ENCODE measurements at places on chromosomes 7 and 10. TPM values are rescaled to one million over a fixed set of nuclear protein-coding genes. Genes with fewer than 3 reads are reported as not detected.

DNA sequence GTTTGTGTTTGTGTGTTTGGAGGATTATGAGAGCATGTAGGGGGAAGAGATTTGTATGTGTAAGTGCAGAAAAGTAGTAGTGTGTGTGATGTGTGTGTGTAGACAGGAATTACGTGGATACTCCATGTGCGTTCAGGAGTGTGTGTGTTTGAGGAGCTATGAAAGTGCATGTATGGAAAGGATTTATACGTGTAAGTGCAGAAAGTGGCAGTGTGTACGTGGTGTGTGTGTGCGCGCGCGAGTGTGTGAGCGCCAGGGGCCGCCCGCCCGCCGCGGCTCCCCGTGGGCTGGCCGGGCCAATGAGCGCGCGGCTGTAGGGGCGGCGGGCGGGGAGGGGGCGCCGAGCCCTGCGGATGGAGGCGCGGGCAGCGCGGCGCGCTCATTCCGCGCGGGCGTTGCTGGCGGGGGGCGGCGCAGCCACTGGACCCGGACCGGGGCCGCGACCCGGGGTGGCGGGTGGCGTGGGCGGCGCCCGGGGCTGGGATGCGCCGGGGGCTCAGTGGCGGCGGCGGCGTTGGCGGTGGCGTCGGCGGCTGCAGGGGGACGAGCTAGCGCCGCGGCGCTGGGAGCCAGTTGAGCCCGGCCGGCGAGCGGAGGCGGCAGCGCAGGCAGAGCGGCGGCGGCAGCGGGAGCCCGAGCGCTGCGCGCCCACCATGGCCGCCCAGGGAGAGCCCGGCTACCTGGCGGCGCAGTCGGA, at the start of gene BICC1:
BICC1 (plus strand) TSS at position 382 of the 697 bp plus-strand sequence; CDS start at position 654, 272 bp downstream.
- H3K36me3 ChIP-seq, result no peaks in the 10 kb centered on the region
- peaks cover 11% of the 10 kb centered on the region for H3K4me1 ChIP-seq
- DNase-seq, result peak; percentile 20
- H3K27me3 ChIP-seq, result no peaks in the 10 kb centered on the region
- H3K27ac ChIP-seq, result peak within 1 kb of the TSS; percentile 73
- peak within 1 kb of the TSS; percentile 54 for H3K4me3 ChIP-seq

DNA sequence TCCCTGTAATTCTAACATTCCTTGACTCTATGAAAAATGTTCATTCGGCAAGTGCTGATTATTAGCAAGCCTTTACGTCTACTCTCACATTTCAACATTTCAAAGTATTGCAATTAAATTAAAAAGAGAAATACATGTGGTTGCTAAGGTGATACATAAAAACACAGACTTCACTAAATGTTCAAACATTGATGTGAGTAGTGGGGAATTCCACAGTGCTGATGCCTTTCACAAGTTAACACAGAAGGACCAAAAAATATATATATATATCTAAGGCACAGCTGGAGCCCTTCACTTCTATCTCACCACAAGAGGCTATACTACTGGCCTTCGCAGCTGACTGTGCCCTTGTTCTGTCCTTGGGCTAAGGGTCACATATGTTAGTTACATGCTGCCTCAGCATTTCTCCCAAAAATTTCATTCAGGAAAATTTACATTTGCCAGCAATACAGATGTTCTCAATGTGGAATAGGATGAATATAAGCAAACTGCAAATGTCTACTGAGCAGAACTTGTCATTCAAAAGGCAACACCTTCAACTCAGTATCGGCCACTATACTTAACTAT, 13.9 kb downstream of the CTTNBP2 start:
- no peaks in the 10 kb centered on the region for H3K4me1 ChIP-seq
- H3K27ac ChIP-seq, result no peak overlapping the region
- H3K36me3 ChIP-seq, result no peaks in the 10 kb centered on the region

DNA sequence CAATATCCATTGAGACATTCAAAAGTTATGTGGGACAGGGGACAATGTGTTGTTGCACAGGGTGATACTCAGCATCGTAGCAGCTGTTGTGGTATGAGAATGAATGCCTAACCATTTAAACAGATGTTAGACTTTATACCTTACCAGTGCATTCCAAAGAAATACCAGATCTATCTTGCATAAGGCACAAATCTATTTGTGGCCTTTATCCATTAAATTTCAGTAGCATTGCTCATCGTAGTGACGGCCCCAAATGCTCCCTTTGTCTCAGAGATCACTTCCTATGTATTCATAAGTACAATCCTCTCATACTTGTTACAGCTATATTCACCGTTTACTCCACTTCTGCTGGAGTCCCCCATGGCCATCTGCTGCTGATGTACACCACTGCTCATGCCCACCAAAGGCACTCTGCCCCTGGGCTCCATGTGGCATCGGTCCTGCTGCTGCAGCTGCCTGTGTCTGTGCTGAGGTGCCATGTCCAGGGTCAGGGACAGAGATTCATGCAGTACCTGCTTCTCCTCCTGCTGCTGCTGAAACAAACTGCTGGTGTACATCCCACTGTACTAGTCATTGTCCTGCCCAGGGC, 96.3 kb downstream of the CPED1 start:
- DNase-seq, result no peak
- H3K4me1 ChIP-seq, result no peaks in the 10 kb centered on the region
- no peaks in the 10 kb centered on the region for H3K36me3 ChIP-seq
- H3K27ac ChIP-seq, result no peak overlapping the region
- H3K4me3 ChIP-seq, result no peak overlapping the region

DNA sequence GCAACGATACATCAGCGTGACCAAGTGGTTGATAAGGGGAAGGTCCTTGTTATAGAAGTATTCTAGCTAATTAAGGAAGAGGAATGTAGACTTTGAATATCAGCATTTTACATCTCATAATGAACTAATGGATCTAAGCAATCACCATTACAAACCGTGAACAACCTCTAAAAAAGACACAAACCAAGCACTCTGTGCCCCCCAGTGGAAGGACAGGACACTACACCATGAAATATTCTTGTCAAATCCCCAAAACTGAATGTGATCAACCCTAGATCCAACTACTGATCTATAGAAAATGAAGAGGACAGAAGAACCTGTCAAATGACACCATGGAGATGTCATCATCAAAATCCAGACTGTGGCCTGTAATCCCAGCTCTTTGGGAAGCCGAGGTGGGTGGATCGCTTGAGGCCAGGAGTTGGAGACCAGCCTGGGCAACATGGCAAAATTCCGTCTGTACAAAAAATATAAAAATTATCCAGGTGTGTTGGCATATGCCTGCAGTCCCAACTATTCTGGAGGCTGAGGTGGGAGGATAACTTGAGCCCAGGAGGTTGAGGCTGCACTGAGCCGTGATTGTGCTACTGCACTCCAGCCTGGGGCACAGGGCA, 111.3 kb upstream of the CARD11 start:
- H3K4me1 ChIP-seq, result no peaks in the 10 kb centered on the region
- no peak overlapping the region for H3K4me3 ChIP-seq
- no peak for DNase-seq
- H3K27me3 ChIP-seq, result no peaks in the 10 kb centered on the region
- H3K36me3 ChIP-seq, result no peaks in the 10 kb centered on the region

DNA sequence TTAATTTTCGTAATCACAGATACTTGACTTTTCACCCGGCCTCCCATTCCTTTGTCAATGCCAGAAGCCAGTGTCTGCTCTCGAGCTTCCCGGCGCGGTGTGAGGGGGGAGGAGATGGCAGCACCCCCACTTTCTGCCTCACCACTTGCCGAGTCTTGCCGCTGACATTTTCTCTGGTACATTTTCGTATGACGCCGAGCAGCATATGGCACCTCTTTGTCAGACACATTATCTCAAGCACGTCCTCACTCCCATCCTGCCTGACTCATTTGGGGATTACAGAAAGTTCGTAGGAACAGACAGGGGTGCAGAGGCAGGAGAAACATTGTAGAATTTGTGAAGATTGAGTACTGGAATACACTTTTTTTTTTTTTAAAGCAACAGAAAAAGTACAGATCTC, 60.8 kb upstream of the SORCS3 start:
- no peaks in the 10 kb centered on the region for H3K27me3 ChIP-seq
- H3K4me3 ChIP-seq, result no peak overlapping the region
- H3K36me3 ChIP-seq, result no peaks in the 10 kb centered on the region
- DNase-seq, result no peak
- no peak overlapping the region for H3K27ac ChIP-seq

DDC gene
- 1.6 TPM for total RNA-seq

SLC13A1 gene
- not detected for total RNA-seq
